ENCODE measurements at places on chromosomes 4 and X. TPM values are rescaled to one million over a fixed set of nuclear protein-coding genes. Genes with fewer than 3 reads are reported as not detected.

DNA sequence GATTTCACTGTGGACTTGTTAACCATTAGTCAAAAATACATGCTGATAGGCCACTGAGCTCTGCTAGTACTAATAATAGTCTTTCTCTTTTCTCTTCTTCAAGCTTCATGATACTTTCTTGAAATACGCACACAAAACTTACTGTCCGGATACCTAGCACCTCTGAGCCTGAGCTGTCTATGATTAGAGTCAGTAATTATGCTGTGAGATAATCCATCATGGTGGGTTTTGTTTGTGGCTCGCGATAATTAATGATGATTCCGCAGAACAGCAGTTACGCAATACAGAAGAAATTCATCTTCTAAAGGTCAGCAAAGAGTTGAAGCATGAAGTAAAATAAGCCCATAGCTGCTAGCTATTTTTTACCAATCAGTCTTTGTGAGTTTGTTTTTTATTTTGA, 511.5 kb upstream of the GALNT7 start:
- H3K4me1 ChIP-seq: peaks cover 10% of the 10 kb centered on the region
- no peak overlapping the region for H3K27ac ChIP-seq
- no peak for DNase-seq
- no peak overlapping the region for H3K4me3 ChIP-seq
- no peaks in the 10 kb centered on the region for H3K36me3 ChIP-seq

The ITGB1BP2 gene
- 3.2 TPM for total RNA-seq

DNA sequence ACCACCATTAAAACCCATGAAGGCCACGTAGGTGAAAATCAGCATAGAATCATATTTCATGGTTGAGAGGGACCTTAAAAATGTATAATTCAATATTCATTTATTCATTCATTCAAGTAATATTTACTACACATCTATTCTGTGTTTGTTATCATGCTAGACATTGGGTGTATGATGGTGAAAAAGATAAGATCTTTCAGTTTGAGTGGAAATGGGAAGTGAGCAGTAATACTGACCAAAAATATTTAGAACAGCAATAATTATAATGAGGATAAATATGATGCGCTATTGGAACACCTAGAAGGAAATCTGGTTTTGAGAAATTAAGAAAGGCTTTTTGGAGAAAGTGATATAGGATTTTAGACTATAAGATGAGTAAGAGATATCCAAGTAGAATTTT, 28.0 kb downstream of the DKK2 start:
- H3K36me3 ChIP-seq: no peaks in the 10 kb centered on the region
- no peak overlapping the region for H3K4me3 ChIP-seq
- H3K27me3 ChIP-seq: no peaks in the 10 kb centered on the region
- no peak for DNase-seq

The ZNF711 gene
- 18.5 TPM for total RNA-seq

The UGT2B10 gene
- not detected for total RNA-seq

DNA sequence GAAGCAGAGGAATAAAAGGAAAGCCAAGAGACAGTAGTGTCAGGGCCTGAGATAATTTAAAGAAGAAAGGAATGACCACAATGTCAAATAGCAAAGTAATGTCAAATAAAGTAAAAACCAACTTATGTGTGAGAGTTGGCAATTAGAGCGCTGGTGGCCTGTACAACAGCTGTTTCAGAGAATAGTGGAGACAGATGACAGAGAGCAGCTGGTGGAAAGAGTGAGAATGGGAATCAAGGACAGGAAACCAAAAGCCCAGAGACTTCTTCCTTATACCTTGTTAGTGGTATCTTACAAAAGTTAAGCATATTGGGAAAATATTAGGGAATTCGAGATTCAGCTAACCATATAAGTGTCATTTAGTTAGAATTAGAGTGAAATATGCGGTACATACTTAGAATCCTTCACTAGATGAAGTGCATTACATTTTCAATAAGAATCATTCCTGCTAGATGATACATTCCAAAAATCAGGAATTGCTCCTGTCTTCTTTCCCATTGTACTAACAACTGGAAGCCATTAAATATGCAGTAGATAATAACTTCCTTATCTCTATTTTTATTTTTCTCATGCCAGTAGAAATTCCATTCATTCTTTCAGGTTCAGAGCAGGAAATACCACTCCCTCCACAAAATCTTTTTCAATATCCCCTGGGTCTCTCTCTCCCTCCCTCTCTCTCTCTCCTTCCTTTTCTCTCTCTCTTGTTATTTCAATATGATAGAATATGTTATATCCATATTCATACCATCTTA, 525.4 kb downstream of the CENPC start:
- no peak overlapping the region for H3K4me3 ChIP-seq
- no peak overlapping the region for H3K27ac ChIP-seq
- DNase-seq: peak; percentile 4
- H3K36me3 ChIP-seq: no peaks in the 10 kb centered on the region
- no peaks in the 10 kb centered on the region for H3K27me3 ChIP-seq

The USP17L25 gene
- total RNA-seq: not detected

DNA sequence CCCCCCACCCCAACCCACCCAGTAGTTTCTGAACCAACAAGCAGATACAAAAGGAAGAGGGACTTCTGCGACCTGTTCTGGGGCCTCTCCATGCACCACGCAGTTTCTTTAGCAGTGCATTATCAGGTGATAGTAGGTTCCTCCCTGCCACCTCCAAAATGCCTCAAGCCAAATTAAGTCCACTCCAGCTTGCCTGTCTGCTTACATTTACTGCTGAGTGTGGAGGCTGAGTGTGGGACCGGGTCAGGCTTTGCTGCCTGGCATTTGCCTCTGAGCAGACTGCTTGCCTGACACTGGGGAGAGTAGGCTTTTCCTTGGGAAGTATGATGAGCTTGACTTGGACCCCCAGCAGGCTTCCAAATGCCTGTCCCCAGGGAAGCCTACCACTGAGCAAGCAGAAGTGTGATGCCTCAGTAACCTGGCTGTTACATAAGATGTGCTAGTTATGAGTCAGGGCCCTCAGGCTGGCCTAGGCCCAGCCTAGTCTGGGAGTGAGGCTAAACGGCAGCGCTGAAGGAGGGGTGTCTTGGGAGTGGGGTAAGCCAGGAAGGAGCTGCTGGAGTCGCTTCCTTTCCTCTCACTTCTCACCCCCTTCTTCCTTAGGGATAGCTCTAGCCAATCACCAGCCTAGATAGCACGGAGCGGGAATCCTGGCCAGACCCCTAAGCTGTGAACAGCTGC, 9.0 kb downstream of the TSC22D3 start:
- no peak overlapping the region for H3K4me3 ChIP-seq
- H3K36me3 ChIP-seq: no peaks in the 10 kb centered on the region
- no peak for DNase-seq
- 0 out of 2 replicates have a peak, but pooled peaks cover 2% of the 10 kb centered on the region for H3K4me1 ChIP-seq

GRCh38 chrX:154380153-154380552, 1.1 kb downstream of the EMD start:
- no peaks in the 10 kb centered on the region for H3K27me3 ChIP-seq
- H3K4me3 ChIP-seq: peak overlapping the region; percentile 75
- H3K36me3 ChIP-seq: no peaks in the 10 kb centered on the region
- peak overlapping the region; percentile 97 for H3K27ac ChIP-seq
- DNase-seq: no peak

DNA sequence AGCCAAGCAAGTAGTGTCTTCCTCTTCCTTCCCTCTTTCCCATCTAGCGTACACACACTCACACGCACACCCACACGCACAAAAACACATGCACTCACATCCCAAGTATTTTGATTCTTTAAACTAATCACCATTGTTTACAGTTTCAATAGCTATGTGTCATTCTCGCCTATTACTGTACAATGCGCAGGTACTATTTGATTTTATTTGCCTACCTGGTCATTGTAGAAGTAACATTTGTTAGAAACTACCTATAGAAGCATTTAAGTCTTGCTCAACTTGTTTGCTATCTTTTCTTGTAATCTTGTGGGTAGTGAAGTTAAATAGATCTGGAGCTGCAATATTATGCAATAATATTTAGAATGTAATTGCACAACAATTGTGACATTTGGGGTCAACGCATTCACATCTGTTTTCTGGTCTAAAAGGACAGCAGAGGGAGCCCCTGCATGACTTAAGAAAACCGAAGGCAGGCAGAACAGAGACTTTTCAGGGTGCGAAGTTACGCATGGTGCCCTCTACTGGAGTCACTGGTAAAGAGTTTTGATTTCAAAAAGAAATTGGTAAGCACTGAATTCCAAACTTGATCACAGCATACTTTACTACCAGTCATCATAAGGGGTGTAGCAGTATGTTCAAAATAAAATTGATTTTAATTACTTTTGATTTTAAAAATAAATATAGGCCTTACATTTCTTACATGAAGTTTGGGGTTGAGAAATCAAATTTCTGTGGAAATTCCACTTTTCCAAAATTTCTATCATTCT, 503.3 kb upstream of the FAM241A start:
- H3K4me3 ChIP-seq: no peak overlapping the region
- H3K27me3 ChIP-seq: no peaks in the 10 kb centered on the region
- no peak overlapping the region for H3K27ac ChIP-seq

The PAGE1 gene
- total RNA-seq: not detected

The SNCA gene
- total RNA-seq: 13.0 TPM

The MAP3K15 gene
- 3.1 TPM for total RNA-seq

DNA sequence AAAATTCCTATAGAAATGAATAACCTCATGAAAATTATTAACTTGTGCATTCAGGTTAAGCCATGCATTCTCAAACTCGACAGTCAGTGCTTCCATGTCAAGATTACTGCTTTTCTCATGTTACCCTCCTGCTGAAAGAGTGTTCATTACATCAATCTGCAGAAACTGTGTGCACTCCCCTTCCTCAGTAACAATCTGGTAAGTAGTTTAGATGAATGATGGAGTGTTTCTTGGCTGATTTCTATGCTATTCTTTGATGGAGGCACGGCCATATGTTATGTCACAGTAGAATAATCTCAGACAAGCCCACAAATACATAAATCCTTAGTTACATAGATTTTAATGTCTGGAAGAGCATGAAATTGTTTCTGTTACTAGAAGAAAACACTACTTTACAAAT, 193.3 kb upstream of the FAM47A start:
- H3K27ac ChIP-seq: no peak overlapping the region
- no peaks in the 10 kb centered on the region for H3K4me1 ChIP-seq
- DNase-seq: no peak
- no peaks in the 10 kb centered on the region for H3K36me3 ChIP-seq

DNA sequence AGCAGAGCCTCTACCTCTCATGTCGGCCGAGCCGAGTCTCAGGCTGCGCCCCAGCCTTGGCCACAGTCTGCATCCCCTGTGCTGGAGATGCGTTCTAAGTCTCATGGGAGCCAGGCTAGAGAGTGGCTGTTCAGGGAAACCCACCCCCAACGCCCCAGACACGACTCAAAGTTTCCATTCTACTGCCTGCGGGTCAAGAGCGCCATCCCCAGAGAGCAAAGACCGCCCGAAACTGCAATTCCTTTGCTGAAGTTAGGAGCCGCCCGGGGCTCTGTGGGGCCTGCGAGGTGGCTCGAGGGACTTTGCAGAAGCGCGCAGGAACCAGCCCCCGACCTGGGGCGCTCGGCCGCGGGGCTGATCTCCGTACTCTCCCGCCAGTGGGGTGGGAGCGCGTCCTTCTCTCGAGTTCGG, 10.0 kb upstream of the ELF4 start:
- peaks cover 18% of the 10 kb centered on the region for H3K27me3 ChIP-seq
- peak; percentile 60 for DNase-seq
- H3K27ac ChIP-seq: no peak overlapping the region
- H3K36me3 ChIP-seq: no peaks in the 10 kb centered on the region

Measured in GM23338 (cell line).